ENCODE measurements at places on chromosomes 11 and 22.

GRCh38 chr22:42338479-42338878, 68.0 kb upstream of the TCF20 start:
- DNase-seq: no peak

DNA sequence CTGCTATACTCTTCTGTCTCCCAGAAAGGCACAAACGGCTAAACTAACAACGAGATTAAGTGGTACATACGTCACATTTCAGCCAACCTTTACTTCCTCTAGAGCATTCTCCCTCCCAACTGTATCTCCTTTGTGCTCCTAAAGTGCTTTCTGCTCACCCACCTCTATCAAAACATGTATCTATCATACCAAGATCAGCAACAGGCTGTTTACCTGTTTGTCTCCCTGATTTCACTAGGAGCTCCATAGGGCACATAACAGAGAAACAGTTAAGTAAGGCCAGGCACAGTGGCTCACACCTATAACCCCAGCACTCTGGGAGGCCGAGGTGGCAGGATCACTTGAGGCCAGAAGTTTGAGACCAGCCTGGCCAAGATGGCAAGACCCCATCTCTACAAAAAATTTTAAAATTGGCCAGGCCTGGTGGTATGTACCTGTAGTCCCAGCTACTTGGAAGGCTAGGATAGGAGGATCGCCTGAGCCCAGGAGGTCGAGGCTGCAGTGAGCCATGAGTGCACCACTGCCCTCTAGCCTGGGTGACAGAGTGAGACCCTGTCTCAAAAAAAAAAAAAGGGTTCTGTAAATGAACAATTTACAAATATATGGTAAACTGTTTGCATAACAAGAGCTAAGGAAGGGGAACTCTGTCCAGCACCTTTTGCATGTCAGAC, 2.8 kb downstream of the NDUFC2 start:
- no peak for DNase-seq

DNA sequence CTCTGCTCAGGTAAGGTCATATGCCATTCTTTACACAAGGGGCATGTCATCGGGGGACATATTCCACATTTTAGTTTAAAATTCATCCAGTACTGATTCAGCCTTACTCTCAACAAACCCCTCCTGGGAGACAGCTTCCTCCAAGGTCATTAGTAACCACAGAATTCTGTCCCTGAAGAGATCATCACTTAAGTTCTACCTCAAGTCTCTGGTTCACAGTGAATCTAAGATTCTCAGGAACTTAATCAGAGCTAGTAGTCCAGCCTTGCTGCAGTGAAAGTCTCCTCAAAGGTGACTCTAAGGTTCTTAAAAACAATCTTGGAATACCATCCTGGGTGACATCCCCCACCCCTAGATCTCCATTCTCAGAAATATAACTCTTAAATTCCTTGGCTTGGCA, 18.9 kb upstream of the GDPD4 start:
- no peak for DNase-seq

DNA sequence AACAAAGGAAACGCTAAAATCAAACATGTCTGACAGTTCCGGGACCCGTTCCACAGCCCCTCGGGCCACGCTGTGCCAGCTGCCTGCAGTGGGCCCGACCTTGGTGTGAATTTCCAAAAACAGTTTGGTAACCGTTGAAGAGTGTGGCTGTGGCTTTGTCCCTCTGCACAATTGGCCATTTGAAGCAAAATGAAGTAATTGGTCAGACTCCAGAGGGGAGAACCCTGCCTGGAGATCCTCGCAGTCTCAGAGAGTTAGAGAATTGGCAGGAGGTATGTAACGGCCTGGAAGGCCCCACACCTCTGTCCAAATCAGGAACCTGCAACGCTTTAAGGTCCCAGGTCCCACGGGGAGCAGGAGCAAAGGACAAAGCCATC, 26.3 kb downstream of the TRMU start:
- no peak for DNase-seq

GRCh38 chr11:43952401-43953342, 10.2 kb downstream of the C11orf96 start:
- no peak for DNase-seq

DNA sequence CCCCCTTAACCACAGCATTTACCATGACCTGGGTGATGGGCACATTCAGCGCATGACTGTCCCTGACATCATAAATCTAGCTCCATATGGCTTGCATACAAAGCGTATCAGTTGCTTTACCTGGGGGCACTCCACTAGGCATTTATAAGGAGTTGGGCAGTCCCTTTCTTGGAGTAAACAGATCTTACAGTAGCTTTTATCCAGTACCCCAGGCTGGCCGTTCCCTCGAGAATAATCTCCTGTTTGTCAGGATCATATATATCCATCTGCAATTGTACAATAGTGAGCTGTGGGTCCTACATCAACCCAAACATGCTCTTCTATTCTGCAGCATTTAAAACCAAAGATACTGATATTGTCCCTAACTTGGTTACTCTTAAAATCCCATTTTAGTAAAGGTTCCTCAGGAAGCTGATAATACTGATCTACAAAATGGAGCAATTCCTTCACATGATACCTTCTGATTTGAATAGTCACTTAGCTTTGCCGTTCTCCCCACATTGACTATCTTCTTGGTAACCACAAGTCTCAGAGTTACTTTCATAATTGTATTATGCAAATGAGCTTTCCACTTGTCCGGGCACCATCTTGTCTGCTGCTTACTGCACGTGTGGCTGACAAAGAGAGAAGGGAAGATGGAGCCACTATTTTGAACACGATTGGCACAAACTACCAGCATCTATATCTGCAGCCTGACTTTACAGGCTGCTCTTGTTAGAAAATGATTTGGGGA, 205.0 kb downstream of the CWF19L2 start:
- no peak for DNase-seq

DNA sequence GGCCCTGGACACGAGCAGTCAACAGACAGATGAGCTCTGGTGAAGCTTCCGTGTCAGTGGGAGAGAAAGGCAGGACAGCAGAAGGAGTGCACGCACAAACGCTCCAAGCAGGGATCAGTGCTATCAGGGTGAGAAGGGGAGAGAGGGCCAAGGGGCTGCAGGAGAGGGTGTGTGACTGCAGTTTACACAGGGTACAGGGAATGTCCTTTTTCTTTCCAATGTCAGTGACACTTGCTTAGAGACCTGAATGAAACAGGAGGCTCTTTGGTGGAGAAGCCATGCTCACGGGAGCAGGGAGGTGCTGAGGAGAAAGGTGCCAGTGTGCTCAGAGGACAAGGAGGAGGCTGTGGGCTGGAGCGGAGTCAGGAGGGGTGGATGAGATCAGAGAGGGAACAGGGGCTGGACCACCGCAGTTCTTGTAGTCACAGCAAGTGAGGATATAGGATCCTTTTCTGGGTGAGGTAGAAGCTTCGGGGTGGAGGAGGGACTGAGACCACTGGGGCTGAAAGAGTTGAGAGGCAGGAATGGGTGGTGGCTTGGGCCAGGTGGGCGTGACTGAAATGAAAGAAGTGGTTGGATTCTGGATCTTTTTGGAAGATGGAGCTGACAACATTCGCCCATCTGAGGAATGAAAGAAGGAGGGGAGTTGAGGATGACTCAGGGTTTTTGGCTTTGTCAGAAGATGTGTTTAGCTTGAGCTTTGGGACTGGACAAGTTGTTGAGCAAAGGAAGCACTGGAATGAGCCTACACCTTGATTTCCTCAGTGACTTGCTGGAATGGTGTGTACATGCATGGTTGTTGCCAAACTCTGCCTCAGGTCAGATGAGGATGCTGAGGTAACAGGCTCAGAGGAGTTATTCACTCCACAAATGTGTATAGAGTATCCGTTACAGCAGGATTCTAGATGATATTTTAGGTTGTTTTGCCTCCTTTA, 87.9 kb downstream of the ADAMTS15 start:
- no peak for DNase-seq
